Left renal cortex interstitium (tissue), 4 donors: ENCODE measurements at places on chromosomes 1 and 21.

DNA sequence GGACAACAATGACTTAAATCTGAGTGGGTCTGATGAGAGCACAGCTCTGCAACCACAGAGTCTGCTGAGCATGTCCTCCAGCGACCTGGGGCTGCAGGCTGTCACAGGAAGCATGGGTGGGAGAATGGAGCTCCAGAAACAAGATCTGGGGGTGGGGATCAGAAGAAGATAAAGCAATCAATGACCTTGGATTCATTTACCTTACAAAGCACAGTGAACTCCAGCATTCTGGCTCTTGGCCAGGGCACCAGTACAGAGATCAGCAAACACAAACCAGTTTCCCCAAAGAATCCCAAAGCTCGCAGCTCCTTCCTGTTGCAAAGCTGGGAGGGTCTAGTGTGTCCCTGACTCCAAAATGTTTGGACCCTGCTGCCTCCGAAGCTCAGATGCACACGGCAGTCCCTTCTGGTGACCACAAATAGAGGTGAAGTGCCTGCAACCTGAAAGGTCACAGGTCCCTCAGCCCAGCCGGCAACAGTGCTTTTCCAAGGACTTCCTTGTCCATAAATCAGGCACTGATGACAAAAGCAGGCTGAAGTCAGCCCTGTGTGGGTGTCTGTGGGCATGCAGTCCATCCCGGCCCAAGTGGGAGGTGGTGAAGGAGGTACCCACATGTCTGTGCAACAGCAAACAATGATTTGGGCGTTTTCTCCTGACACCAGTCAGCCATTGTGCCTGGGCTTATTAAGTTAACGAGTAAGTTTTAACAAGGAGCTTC lies 76.1 kb downstream of the SH3BGR start:
- no peak for DNase-seq

- no peak for DNase-seq
Observed at GRCh38 chr1:80171631-80172030, 1165.1 kb upstream of the ADGRL4 start.

DNA sequence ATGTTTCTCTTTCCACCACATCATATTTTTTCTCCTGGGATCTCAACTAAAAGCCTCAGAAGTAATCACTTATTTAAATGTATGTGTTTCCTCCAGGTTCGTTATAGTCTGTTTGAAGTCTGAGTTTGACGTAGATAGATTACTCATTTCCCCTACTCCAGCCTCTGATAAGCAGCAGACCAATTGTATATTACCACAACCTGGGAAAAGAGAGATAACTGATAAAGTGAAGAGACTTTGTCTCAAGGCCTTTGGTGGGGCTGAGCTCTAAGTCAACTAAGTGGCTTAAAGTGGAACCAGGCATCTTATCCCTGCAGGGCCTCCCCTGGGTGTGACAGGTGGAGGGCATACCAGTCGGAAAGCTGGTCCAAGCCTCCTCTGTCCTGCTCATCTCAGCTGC lies 34.9 kb upstream of the CACNA1E start:
- DNase-seq, result no peak

DNA sequence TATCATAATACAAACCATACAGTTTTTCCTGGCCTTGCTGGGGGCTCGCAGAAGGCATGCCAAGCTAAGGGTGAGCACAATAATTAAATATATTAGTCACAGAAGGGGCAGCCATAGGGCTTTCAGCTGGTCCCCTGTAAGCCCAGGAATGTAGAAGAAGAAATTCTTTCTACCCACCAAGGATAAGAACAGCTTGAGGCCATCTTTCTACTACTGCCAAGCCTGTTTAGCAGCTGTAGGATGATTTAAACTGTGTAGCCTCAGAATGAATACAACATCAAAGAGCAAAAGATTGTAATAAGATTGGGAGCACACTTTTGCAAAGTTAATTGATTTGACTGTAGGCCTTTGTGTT lies 171.5 kb downstream of the LRRC7 start:
- no peak for DNase-seq

- no peak for DNase-seq
Observed at GRCh38 chr1:31669433-31669785, 24.7 kb upstream of the PEF1 start.

DNA sequence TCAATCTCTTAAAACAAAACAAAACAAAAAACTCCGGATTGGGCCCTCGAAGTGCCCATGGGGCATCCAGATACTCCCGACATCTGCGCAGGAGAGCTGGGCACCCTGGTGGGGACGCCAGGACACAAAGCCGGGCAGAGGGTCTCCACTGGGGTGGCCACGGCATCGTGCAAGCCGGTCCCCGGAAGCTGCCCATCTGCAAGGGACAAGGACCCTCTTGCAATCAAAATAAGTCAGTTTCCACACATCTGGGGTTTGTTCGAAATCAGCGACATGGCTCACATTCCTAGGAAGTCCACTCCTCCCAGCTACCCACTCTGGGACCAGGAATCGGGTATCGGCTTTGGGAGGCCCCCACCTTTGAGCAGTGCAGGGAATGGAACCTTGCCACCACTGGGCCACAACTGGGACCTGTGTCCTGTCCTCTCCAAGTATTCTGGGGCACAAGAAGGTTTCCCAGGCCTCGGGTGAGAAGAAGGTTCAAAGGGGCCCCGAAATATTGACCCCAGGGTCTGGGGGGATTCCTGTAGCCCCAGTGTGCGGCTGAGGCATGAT lies 4.6 kb upstream of the PRDM16 start:
- DNase-seq, result no peak

DNA sequence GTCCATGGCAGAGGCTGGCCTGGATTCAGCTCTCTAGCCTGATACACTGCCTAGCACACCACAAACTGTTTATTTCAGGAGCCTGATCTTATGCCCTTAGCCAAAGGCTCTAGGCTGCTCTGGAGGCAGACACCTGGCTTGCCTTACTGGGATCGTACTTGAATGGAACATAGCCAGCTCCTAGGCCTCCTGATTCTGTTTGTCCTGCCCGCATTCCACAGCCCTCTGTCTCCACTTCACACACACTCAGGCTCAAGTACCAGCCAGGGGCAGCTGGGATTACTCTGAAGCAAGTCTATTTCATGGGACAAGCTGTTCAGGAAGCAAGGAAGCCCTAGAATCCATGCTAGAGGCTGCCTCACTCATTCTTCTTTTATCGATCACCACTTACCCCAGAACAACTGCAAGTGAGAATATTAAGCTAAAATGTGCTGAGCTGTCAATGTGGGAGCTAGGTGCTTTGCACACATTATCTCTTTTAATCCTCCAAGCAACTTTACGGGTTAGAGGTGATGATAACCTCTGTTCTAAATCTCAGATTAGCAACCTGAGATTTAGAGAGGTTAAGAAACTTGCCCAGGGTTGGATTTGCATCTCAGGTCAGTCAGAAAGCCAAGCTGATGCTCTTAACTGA lies 31.1 kb upstream of the CYP4B1 start:
- no peak for DNase-seq

GRCh38 chr1:235998812-235999211 lies 66.1 kb downstream of the NID1 start:
- no peak for DNase-seq

DNA sequence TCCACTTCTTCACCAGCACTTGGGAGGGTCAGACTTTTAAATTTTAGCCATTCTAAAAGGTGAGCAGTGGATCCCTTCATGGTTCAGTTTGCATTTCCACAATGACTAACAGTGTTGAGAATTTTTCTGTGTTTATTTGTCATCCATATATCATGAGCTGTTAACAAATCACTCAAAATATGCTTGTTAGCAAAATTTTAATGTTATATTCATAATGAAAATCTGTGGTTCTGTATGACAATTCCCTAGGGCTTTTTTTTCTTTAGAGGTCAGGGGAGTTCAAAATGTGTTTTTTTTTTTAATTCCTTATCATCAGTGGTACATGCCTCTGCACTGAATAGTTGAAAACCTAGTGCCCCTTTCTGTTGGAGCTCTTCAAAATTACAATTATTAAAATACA lies 682.2 kb upstream of the ADGRL2 start:
- no peak for DNase-seq

DNA sequence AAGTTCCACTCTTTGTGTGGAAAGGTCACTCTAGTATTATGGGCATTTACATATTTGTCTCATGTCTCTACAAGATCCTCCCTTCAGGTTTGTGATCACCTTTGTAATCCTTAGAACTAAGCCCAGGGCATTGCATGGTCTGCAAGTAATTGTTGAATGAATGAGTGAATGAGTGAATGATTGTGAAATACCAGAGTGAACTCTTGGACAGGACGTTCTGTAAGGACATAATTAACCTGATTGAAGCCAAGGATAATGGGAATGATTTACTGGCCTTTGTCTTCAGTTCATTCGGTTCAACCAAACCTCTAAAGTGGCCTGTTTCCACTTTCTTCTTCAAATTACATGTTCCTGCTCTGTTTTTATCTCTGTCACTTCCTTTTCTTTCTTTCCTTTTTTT lies 83.0 kb upstream of the TSPAN2 start:
- no peak for DNase-seq

- DNase-seq, result no peak
Observed at GRCh38 chr1:218671573-218671972, 326.4 kb downstream of the TGFB2 start.

DNA sequence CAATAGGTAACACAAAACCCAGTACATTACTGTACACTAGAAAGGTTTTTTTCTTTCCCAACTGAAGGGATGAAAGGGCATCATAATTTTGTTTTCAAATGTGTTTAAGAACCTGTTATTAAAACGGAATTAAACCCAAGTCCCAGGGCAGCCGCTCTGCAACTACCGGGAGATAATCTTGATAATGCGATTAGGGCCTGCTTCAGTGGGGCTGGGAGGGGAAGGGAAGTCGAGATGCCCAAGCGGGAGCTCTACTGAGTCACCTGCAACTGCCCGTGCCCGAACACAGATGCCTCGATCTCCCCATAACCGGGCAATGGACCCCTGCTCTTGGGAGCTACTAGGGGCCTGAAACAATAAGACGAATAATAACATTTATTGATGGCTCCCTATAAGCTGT lies 61.4 kb downstream of the KAZN start:
- DNase-seq, result no peak

- DNase-seq, result no peak
Observed at GRCh38 chr1:233721004-233721595, 107.2 kb downstream of the KCNK1 start.
